Endodermal cell (in vitro differentiated cells): ENCODE measurements at places on chromosomes 3 and 15. TPM values are rescaled to one million over a fixed set of nuclear protein-coding genes. Genes with fewer than 3 reads are reported as not detected.

The MIX23 gene
- 54.1 and 65.3 TPM in 2 replicates for total RNA-seq

- H3K4me3 ChIP-seq: no peak overlapping the region
- no peaks in the 10 kb centered on the region for H3K27me3 ChIP-seq
- no peaks in the 10 kb centered on the region for H3K4me1 ChIP-seq
- no peak for DNase-seq
- H3K36me3 ChIP-seq: no peaks in the 10 kb centered on the region
- no peak overlapping the region for H3K27ac ChIP-seq
These were observed 155.2 kb upstream of the C2CD4B start for GRCh38 chr15:62320259-62320658.

- H3K4me1 ChIP-seq: no peaks in the 10 kb centered on the region
- no peaks in the 10 kb centered on the region for H3K27me3 ChIP-seq
- H3K4me3 ChIP-seq: no peak overlapping the region
- no peaks in the 10 kb centered on the region for H3K36me3 ChIP-seq
- H3K27ac ChIP-seq: no peak overlapping the region
These were observed 40.3 kb downstream of the POLR2M start for GRCh38 chr15:57746786-57747185.

DNA sequence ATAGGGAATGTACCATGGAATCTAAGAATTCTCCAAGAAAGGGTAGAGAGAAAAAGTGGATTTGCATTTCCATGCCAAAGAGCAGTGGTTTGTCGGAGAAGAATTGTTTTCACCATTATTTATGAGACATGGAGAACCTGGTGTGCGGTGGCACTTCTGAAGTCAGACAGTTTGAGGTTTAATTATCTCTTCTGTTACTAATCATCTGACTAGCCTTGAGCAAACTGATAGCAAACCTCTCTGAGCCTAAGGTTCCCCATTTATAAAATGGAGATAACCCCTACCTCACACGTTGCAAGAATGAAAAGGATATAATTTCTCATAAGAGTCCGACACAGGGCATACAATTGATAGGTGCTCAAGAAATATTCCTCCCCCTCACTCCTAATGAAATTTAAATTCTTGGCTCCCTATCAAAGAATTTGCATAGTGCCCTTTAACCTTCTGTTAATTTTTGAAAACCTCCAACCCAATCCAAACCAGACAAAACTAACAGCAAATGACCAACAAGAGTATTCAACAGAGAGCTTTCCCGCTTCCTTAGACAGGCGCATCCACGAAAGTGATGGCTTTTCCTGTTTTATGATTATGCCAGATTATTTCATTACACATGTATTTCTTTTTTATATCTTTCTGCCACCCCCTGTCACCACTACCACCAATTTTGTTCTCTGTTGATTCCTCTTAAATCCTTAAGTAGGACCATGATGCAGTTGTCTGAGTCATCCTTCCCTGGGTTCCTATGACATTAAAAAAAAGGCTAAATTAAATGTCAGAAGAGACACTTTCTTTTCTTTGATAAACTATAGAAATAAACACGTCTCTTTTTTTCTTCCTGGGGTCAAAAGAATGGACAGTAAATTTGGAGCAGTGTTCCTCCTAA, 28.5 kb downstream of the TMEM212 start:
- H3K4me1 ChIP-seq: no peaks in the 10 kb centered on the region
- no peaks in the 10 kb centered on the region for H3K36me3 ChIP-seq
- no peak overlapping the region for H3K4me3 ChIP-seq
- H3K27me3 ChIP-seq: no peaks in the 10 kb centered on the region

DNA sequence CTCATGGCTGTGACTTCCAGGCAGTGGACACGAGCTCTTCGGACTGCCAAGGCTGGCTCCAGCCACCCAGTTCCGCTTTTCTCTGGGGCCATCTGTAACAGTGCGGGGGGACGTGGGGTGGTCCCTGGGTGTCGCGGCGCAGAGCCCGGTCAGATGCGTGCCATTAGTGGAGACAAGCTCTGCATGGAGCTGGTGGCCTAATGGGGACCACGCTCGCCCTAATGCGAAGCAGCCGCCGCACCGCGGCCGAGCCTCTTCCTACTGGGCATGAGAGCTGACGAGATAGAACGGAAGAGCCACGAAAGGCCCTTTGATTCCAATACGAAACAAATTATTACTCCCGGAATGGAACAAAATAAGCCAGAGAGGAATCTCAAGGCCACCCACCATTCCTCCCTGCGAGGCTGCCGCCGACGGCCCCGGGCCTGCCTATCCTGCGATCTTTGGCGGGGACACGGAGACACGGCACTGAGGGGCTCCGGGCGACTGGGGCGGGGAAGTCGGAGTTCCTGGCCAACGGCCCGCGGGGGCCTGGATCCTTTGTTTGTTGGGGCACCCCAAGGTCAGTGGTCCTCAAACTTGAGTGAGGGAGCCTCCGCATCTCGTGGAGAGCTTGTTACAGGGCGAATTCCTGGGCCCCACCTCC, 18.1 kb downstream of the FOXL2 start:
- H3K27me3 ChIP-seq: peaks cover 11% of the 10 kb centered on the region
- no peaks in the 10 kb centered on the region for H3K4me1 ChIP-seq
- no peak overlapping the region for H3K4me3 ChIP-seq
- no peak overlapping the region for H3K27ac ChIP-seq
- H3K36me3 ChIP-seq: no peaks in the 10 kb centered on the region

GRCh38 chr3:49663831-49664230, 10.3 kb upstream of the APEH start:
- no peaks in the 10 kb centered on the region for H3K27me3 ChIP-seq
- no peaks in the 10 kb centered on the region for H3K36me3 ChIP-seq
- H3K4me1 ChIP-seq: no peaks in the 10 kb centered on the region
- DNase-seq: no peak
- H3K4me3 ChIP-seq: no peak overlapping the region
- no peak overlapping the region for H3K27ac ChIP-seq

GRCh38 chr3:37945807-37946530, 44.6 kb upstream of the VILL start:
- no peaks in the 10 kb centered on the region for H3K27me3 ChIP-seq
- DNase-seq: peak; percentile 48
- H3K4me1 ChIP-seq: no peaks in the 10 kb centered on the region
- no peaks in the 10 kb centered on the region for H3K36me3 ChIP-seq
- H3K27ac ChIP-seq: peak overlapping the region; percentile 75

GRCh38 chr15:28981921-28982320, 96.1 kb downstream of the APBA2 start:
- no peaks in the 10 kb centered on the region for H3K27me3 ChIP-seq
- H3K4me1 ChIP-seq: no peaks in the 10 kb centered on the region
- H3K4me3 ChIP-seq: no peak overlapping the region
- no peak overlapping the region for H3K27ac ChIP-seq
- H3K36me3 ChIP-seq: no peaks in the 10 kb centered on the region

DNA sequence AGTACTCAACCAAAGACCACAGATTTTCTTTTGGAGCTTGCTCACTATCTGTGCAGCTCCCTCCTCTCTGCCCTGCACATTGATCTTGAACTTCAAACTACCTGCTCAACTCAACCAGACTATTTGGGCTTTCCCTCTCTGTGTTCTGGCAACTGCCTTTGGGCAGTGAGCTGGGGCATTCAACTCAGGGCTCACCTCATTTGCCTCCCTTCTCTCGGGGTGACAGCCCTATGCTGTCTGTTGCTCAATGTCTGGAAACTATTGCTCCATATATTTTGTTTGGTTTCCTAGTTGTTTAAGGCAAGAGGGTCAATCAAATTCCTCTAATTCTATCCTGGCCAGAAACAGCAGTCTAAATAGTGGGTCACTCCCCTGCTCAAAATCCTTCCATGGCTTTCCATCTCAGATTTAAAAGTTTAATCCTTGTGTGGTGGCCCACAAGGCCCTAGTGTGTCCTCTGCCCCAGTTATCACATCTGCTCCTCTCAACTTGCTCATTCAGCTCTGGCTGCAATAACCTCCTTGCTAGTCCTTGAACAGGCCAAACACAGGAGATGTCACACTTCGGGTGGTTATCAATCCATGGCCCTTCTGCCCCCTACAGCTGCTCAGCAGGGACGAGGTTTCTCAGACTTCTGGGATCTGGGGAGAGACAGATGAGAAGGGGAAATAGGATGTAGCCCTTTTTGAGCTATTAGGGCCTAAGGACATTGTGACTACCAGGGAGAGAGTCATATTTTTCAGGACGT, 67.8 kb downstream of the SNRK start:
- H3K27me3 ChIP-seq: no peaks in the 10 kb centered on the region
- DNase-seq: no peak
- H3K36me3 ChIP-seq: peaks cover 9% of the 10 kb centered on the region

The MDFIC2 gene
- not detected in 3 replicates for total RNA-seq

DNA sequence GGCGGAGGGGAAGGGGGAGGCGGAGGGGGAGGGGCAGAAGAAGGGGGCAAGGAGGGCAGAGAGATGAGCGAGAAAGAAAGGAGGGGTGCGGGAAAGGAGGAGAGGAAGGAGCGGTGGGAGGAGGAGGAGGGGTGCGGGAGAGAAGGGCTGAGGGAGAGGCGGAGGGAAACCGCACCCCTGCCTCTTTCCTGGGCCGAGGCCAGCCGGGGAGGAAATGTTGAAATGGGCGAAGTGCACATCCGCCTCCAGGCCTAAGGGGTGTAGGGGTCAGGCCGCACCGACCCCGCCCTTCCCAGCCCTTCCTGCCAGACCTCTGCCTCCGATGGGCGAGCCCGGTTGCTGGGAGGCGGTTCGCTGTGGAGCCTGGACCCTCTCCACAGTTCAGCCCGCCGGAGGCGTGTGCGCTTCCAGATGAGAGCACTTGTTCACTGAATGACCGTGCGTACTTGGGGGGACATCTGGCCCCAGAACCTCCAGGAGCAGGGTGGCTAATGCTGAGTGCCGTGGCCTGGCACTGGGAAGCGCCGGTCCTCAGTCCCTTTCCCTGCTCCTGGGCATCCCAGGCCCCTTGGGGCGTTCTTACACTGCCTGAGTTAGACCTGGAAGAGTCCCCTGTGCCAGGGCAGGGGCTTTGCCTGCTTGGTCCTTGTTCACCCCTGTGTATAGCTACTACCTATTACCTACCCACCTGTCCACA, 110.3 kb upstream of the KLF13 start:
- no peaks in the 10 kb centered on the region for H3K36me3 ChIP-seq
- H3K27ac ChIP-seq: no peak overlapping the region
- H3K27me3 ChIP-seq: peaks cover 77% of the 10 kb centered on the region

The SIDT1 gene
- total RNA-seq: not detected in 2 replicates

DNA sequence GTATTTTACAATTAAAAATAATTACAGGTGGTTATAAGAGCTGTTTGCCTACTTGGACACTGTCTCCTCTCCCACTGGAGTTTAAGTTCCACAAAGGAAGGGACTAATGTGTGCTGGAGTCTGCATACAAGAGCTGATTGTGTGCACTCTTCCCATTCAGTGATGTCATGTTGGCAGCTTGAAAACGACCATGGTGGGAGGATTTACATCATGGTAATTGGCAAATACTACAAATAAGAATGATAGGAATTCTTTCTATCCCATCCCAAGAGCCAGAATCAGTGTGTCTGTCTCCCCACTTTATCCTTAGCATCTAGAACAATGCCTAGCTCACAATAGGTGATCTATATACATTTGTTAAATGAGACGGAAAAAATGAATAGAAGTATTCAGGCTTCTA, 14.1 kb downstream of the ITGA11 start:
- peak; percentile 2 for DNase-seq
- H3K4me3 ChIP-seq: no peak overlapping the region
- H3K4me1 ChIP-seq: peaks cover 14% of the 10 kb centered on the region
- no peak overlapping the region for H3K27ac ChIP-seq
- H3K27me3 ChIP-seq: peaks cover 4% of the 10 kb centered on the region

GRCh38 chr3:171838218-171838720, 4.9 kb upstream of the TMEM212 start:
- peak; percentile 60 for DNase-seq
- peak overlapping the region; percentile 64 for H3K27ac ChIP-seq
- H3K4me3 ChIP-seq: no peak overlapping the region
- H3K36me3 ChIP-seq: no peaks in the 10 kb centered on the region
- H3K27me3 ChIP-seq: no peaks in the 10 kb centered on the region

The MESP2 gene
- 1.3 to 1.9 TPM (median 1.6 TPM) in 3 replicates for total RNA-seq
